ENCODE measurements at places on chromosomes 5 and 9. TPM values are rescaled to one million over a fixed set of nuclear protein-coding genes. Genes with fewer than 3 reads are reported as not detected.

- no peak for DNase-seq
Measured at GRCh38 chr9:136900988-136901515, 14.7 kb downstream of the TRAF2 start.

DNA sequence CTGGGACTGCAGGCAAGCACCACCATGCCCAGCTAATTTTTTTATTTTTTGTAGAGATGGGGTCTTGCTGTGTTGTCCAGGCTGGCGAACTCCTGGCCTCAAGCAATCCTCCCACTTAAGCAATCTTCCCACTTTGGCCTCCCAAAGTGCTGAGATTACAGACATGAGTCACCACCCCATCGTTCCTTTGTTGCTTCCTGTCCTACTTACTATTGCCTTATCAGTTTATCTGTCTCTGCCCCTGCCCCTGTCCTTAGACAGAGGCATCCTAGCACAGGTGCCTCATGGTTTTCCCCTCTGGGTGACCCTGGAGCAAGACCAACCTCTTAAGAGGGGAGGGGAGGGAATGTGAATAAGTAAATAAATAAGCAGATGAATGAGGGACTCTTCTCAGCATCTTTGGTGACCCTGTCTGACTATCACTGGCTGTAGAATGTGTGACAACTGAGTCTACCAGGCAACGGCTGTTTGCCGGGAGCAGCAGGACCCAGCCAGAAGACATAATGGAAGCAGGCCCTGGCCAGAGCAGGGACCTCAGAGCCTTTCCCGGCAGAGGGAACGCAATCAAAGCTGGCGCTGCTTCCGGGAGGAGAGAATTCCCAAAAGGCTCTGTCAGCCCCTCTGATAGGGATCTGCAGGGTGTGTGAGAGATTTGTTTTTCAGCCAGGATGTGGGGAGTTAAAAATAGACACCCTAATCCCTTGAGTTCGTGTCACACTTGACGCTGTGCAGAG lies 43.8 kb upstream of the DAB2IP start:
- no peak for DNase-seq

DNA sequence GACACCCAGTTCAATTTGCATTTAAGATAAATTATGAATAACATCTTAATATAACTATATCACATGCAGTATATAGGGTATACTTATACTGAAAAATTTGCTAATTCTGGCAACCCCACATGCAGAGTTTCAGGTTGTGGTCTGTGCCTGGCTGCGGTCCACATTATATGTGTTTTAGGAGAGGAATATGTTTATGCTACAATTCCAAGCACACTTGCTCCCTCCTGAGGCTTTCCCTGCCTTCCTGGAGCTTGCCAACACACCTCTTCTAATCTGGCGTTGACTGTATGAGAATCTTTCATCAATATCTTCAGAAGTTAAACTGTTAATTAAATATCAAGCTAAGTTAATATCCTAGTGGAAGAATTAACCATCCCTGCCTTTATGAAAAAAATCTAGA lies 45.2 kb downstream of the SEMA5A start:
- no peak for DNase-seq

GRCh38 chr9:35705372-35705771 lies 15.6 kb upstream of the TPM2 start:
- DNase-seq: peak; percentile 77

- no peak for DNase-seq
Measured at GRCh38 chr5:41770799-41771198, 99.4 kb downstream of the OXCT1 start.

DNA sequence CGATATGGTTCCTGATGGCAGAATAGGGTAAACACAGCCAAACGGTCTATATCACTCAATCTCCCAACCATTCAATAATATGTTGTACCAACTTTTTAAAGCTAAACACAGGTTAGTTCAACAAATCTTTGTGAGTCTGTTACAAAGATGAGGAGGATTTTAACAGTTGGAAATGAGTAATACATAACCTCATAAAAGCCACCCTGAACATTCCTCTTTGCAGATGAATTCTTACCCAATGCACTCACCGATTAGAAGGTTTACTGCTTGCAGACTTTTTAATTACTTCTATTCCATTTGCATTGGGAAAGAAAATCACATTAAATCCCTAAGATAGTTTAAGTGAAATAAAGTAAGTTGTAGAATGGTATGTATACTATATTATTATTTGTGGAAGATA lies 23.3 kb upstream of the TRMT10B start:
- DNase-seq: no peak

CER1 gene
- total RNA-seq: not detected

GRCh38 chr9:9552665-9553064 lies 1060.1 kb downstream of the PTPRD start:
- DNase-seq: no peak

DNA sequence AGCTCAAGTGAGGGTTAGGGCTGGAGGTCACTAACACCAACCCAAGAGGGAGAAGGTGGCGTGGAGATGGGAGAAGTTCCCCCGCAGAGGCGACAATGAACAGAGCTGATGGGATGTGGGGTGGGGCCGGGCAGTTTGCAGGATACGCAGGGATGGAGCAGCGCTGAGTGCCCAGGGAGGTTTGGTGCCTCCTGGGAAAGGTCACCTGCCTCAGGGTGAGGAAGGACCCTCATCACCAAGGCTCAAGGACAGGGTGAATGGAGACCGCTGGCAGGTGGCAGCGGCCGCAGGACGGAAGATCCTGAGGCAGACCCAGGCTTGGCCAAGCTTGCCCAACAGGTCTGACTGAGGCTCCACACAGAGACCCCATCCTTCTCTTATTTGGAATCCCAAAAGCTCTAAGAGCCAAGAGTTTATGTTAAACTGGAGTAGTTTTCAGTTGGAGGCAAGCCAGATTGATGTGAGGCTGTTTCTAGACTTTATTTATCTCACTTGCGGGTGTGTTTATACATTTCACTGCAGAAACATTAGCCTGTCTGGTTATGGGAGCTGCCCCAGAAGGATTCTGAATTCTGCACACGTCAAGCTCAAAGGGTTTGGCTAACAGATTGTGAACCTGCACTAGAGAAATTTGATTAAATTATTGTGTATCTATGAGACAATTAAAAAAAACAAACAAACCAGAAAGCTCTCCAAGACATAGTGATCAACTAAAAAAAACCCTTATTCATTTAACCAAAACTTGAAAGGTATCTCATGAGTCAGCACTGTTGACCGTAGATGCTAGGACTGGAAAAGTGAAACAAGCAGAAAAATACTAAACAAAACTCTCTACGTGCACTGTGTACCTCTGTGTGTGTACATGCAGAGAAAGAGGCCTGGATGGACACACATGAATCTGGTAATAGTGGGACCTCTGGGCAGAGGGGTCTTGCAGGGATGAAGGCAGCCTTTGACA lies 146.2 kb upstream of the PHYKPL start:
- DNase-seq: peak; percentile 40

- DNase-seq: no peak
Measured at GRCh38 chr5:6583049-6583880, 49.6 kb downstream of the NSUN2 start.

DNA sequence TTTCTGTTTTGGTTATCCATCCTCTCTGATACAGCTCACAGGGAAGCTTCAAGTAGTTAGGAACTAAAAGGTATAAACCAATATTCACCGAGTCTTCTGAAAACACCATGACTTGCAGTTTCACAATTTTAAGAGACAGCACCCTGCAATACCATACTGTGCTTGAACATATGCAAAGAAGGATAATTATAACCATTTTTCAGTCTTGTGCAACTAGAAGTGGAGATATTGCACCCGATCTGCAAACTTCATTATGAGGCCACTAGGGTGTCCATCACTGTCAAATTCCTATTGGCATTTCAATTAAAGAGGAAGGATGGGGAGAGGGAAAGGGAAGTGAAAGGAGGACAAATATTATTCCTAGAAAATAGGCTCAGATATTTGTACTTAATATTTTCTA lies 32.4 kb upstream of the CEP120 start:
- no peak for DNase-seq

DNA sequence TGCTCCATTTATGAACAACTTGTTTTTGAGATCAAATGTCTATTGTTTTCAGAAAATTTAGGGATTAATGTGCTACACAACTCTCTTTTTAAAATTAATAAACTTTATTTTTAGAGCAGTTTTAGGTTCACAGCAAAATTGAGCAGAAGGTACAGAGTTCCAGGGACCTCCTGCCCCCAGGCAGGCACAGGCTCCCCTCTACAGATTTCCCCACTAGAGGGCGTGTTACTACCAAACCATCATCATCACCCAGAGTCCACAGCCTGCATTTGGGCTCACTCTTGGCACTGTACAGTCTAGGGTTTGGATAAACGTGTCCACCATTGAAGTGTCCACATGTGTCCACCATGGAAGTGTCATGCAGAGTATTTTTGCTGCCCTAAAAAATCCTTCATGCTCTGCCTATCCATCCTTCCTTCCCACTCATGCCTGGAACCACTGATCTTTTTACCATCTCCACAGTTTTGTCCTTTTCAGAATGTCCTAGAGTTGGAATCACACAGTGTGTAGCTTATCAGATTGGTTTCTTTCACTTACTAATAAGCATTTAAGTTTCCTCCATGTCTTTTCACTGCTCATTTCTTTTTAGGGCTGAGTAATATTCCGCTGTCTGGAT lies 61.7 kb downstream of the MRPL36 start:
- DNase-seq: peak; percentile 35

GRCh38 chr9:37706290-37706689 lies 47.3 kb upstream of the TRMT10B start:
- DNase-seq: no peak

GRCh38 chr9:123225995-123226394 lies 42.4 kb downstream of the STRBP start:
- DNase-seq: no peak

DNA sequence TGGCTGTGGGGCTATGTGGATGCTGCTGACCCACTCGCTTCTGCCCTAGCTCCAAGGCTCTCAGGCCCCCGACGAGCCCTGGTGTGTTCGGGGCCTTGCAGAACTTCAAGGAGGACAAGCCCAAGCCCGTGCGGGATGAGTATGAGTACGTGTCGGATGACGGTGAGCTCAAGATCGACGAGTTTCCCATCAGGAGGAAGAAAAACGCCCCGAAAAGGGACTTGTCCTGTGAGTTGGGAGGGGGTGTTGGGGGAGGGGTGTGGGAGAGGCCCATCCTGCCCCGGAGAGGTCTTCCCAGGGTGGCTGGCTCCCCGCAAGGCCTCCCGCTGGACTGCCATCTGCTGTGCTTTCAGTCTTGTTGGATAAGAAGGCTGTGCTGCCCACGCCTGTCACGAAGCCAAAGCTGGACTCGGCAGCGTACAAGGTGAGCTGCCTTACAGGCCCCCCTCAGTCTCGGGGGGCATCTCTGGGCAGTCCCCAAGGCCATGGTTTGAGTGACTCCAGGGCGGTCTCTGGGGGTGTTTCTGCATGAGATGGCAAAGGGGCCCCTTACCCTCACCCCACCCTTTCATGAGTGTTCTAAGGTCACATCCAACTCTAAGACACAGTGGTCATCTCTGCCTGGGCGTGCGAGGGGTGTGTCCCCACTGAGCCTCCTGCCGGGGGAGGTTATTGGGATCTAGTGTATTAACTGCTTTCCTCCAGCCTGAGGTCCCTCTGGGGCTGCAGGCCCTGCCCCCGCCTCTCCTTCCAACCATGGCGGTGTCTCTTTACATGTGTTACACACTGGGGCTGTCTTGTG lies 89.5 kb downstream of the PHF2 start:
- peak; percentile 73 for DNase-seq

GRCh38 chr5:180816608-180817534 lies 14.3 kb upstream of the MGAT1 start:
- peak; percentile 60 for DNase-seq

DNA sequence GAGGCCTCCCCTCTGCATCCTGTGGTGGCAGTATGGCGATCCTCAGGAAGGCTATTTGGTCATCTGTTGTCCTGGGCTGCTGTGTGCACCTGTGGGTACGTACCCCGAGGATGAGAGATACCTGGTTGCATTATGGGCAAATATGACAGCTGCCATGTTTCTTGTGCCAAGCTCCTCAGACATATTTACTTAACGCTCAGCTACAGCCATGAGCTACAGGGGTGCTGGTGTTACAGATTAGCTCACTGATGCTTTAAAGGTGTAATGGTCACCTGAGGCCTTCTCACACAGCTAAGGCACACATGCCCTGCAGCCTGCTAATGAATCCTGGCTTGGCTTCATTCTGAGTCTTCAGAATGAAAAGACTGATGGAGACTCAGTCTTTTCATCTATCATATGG lies 12.0 kb downstream of the NDST1 start:
- no peak for DNase-seq

DNA sequence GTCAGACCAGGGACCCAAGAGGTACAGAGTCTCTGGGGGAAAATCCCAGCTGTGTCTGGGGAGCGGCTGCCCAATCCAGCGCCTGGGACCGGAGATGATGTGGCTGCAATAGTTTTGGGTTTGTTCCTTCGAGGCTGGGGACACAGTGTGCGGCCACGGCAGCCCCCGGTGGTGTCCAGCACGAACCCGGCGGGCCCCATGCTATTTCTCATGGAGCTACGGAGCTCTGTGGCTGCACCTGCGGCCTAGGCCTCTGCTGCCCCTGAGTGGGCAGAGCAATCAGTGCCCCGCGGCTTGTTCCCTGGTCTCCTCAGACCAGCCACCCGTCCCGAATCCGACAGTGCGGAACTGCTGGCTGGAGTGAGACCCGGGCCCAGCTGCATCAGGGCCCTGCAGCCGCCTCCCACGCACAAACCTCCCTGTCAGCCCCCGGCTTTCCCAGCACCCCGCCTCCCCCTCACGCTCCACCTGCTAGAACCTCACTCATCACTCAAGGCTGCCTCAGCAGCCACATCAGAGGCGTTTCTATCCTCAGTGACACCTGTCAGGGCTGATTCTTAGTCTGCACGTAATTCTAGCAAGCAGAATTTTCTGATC lies 29.0 kb downstream of the SARDH start:
- DNase-seq: peak; percentile 74

- peak; percentile 53 for DNase-seq
Measured at GRCh38 chr5:180600554-180601041, 9.3 kb upstream of the SCGB3A1 start.

ZDHHC12 gene
- 8.6 TPM for total RNA-seq

- no peak for DNase-seq
Measured at GRCh38 chr9:31185831-31186230, 1198.6 kb upstream of the ACO1 start.

DNA sequence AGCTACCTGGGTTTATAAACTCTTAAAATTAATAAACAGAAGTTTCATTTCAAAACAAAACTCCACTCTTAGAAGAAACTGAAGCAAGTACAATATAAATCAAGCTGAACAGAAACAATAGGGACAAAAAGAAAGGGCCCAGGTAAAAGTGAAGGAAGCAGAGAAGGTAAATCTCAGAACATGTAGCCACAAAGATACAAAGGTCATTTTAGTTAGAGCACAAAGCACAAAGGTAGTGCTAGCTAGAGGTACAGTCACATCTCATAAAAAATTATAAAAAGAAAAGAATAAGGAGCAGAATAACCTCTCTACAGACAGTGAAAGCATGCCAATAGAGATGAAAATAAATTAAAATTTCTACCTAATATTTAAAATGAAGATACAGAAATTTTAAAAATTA lies 90.4 kb upstream of the C5orf63 start:
- no peak for DNase-seq

RGS14 gene
- 11.3 TPM for total RNA-seq

- DNase-seq: no peak
Measured at GRCh38 chr9:81517954-81518353, 171.4 kb downstream of the TLE1 start.
